ENCODE measurements at places on chromosomes 5 and 9. TPM values are rescaled to one million over a fixed set of nuclear protein-coding genes. Genes with fewer than 3 reads are reported as not detected.
A peak's percentile ranks its signal among the peaks of the same experiment; 100 is the strongest.

GRCh38 chr9:127163409-127163808 is 41.0 kb upstream of the ANGPTL2 start:
- no peak overlapping the region for H3K4me3 ChIP-seq
- no peaks in the 10 kb centered on the region for H3K4me1 ChIP-seq
- H3K27me3 ChIP-seq = no peaks in the 10 kb centered on the region
- no peaks in the 10 kb centered on the region for H3K36me3 ChIP-seq

DNA sequence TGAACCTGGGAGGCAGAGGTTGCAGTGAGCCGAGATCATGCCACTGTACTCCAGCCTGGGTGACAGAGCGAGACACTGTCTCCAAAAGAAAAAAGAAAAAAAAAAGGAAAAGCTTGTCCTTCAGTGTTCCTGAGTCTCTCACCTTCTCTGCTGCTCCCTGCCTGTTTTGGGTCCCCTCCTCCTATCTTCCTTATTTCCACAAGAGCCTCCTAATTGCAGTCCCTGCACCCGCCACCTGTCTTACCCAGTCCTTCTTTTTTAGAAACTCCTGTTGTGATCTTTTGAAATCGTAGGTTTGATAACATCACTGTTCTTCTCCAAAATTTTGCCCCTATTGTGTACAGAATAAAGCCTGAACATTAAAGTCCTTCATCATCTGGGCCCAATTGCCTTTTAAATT is 234.9 kb downstream of the SH3GL2 start:
- DNase-seq = no peak
- H3K27ac ChIP-seq = no peak overlapping the region
- H3K36me3 ChIP-seq = no peaks in the 10 kb centered on the region
- no peaks in the 10 kb centered on the region for H3K27me3 ChIP-seq
- no peak overlapping the region for H3K4me3 ChIP-seq
- H3K4me1 ChIP-seq = no peaks in the 10 kb centered on the region

DNA sequence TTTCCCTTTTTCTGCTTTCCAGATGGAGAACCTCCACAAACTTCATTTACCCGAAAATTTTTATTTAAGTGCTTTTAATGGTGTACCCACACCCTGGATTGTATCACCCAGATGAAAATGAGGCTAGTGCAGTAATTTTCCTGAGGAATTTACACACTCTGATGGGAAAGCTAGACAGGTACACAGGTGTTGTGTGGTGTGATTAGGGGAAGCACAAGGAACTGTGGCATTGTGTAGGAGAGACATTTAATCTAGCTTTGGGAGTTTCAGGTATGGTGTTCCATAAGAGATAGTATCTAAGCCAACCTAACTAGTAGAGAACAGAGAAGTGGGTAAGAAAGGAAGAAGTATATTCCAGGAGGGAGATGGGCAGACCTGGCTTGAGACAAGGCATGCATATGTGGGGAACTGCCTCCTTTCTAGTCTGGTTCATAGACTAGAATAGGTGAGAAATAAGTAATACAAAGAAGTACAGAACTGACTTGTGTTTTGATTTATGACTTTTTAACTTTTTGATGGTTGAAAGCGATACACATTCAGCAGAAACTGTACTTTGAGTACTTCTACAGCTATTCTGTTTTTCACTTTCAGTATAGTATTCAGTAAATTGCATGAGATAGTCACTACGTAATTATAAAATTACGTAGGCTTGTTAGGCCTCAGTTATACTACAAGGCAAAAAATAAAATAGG is 22.9 kb upstream of the ROPN1L start:
- no peaks in the 10 kb centered on the region for H3K4me1 ChIP-seq
- no peak for DNase-seq
- H3K27me3 ChIP-seq = no peaks in the 10 kb centered on the region
- no peak overlapping the region for H3K27ac ChIP-seq
- peaks cover 38% of the 10 kb centered on the region for H3K36me3 ChIP-seq

- no peaks in the 10 kb centered on the region for H3K36me3 ChIP-seq
- peaks cover 15% of the 10 kb centered on the region for H3K4me1 ChIP-seq
- H3K27me3 ChIP-seq = no peaks in the 10 kb centered on the region
- H3K27ac ChIP-seq = no peak overlapping the region
Observed at GRCh38 chr9:22124263-22125011, 115.3 kb upstream of the CDKN2B start.

DNA sequence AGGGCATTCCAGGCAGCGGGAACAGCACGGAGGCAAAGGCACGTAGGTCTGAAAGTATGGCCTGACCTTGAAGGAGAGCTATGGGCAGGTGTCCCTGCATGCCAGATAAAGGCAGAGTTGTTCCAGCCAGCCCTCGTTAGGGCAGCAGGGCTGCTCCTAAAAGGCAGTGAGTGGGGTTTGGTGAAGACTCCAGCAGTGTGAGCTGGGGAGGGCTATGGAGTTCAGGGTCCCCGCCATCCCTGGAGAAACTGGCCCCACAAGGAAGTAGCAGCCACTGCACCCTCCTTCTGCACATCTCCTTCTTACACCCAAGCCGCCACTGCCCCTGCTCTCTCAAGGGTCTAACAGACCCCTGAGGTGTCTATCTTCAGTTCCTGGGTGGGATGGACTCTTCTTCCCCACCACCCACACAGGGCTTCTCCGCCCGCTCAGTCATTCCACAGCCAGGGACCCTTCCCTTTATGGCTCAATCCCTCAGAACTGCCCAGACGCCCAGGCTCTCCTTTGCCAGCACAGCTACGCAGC is 1.4 kb downstream of the AKNA start:
- H3K36me3 ChIP-seq = no peaks in the 10 kb centered on the region
- H3K4me3 ChIP-seq = peak overlapping the region; percentile 42
- H3K4me1 ChIP-seq = no peaks in the 10 kb centered on the region
- H3K27me3 ChIP-seq = no peaks in the 10 kb centered on the region
- DNase-seq = no peak

- H3K27ac ChIP-seq = no peak overlapping the region
- H3K27me3 ChIP-seq = no peaks in the 10 kb centered on the region
- no peak overlapping the region for H3K4me3 ChIP-seq
- H3K4me1 ChIP-seq = no peaks in the 10 kb centered on the region
Observed at GRCh38 chr5:103364074-103364473, 105.5 kb downstream of the MACIR start.

DNA sequence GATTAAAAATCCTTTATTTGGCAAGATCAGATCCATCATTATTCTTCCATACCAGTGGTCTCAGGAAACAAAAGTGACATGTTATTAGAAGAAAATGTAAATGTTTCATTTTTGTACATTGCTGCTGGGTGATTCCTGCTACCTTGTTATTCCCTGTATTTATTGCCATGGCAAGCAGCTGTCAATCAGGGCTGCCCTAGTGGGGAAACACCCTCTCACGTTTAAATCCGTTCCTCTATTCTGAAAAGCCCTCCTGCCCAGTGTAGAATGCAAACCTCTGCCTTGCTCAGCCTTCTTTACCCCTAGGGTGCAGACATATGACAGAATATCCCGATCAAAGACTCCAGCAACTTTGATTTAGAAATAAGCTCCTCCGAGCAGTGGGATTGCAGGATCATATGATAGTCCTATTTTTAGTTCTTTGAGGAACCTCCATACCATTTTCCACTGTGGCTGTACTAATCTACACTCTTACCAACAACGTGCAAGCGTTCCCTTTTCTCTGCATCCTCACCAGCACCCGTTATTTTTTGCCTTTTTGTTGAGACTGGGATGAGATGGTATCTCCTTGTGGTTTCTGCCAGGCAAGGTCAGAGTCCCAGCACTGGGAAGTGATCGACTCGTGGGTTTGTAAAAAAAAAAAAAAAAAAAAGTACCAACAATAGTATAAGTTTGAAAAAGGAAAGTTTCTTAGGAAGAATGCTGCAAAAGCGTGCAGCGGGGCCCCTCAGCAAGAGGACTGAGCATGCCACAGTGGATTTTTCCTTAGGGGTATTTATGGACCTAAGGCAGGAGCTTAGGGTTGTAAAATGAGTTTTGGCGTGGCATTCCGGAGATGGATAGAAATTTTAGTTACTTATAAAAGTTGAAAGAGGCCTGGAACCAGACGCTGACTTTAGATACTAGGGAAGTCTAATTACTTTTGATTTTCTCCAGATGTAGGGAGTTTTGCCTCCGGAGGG is 66.7 kb downstream of the HRH2 start:
- no peaks in the 10 kb centered on the region for H3K27me3 ChIP-seq
- DNase-seq = no peak
- no peak overlapping the region for H3K4me3 ChIP-seq

DNA sequence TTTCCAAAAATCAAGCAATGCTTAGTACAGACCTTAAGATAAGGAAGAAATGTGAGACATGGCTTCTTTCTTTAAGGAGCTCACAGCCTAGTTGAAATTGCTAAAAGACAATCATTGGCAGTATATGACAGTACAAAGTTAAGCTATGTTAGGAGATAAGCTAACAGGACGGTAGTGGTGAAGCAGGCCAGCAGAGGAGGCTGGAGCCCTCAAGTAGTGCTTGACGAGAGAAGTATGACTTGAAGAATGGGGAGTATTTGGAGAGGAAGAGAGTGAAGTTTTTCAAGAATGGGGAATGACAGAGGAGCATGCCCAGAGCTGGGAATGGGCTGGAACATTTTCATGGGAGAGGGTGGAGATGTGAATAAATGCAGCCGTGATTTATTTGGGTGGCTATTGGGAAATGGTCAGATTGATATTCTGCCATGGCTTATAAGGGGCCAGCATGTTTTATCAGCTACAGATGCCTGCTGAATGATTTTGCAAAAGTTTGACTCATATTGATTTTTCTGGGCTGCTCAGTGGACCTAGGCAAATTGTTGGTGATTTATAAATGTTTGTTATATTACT is 43.7 kb downstream of the LURAP1L start:
- peaks cover 31% of the 10 kb centered on the region for H3K4me1 ChIP-seq
- H3K27me3 ChIP-seq = no peaks in the 10 kb centered on the region
- no peak overlapping the region for H3K4me3 ChIP-seq
- peak overlapping the region; percentile 85 for H3K27ac ChIP-seq
- H3K36me3 ChIP-seq = no peaks in the 10 kb centered on the region

Gene LVRN
- total RNA-seq = 0.28 TPM

Gene NUTM2G
- total RNA-seq = not detected

Gene RACK1
- total RNA-seq = 1,111 TPM

Data from pancreas (tissue), 10 donors.